Glomerular endothelial cell (primary cell): ENCODE measurements at places on chromosomes 7 and 10.

DNA sequence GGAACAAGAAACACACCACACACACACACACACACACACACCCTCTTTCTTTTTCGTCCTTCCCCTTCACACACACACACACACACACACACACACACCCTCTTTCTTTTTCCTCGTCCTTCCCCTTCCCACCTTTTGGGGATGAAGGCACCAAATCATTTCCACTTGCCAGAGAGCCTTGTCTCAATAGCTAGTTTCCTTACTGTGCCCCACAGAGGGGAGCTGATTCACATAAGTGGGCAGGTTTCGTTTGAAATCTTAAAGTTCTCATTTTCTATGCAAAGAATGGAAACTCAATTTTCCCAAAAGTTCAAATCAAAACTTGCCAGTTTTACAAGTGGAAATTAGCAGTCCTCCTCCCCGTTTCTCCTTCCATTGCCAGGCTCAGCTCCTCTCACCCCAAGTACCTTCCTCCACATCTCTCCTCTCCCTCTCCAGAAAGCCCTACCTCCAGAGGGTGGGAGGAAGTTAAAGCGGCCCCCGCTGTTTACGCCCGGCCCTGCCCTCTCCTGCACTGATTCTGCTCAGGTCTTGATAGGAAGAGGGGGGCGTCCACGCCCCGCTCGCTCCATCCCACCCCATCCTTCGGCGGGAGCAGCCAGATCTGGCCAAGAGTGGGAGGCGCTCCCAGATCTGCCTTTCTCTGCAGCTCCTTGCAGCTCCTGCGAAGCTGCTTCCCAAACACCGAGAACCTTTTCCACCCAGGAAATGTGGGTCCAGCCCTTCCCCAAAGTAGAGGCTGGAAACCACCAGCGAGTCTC is 1.3 kb downstream of the CTTNBP2 start:
- no peak for DNase-seq

DNA sequence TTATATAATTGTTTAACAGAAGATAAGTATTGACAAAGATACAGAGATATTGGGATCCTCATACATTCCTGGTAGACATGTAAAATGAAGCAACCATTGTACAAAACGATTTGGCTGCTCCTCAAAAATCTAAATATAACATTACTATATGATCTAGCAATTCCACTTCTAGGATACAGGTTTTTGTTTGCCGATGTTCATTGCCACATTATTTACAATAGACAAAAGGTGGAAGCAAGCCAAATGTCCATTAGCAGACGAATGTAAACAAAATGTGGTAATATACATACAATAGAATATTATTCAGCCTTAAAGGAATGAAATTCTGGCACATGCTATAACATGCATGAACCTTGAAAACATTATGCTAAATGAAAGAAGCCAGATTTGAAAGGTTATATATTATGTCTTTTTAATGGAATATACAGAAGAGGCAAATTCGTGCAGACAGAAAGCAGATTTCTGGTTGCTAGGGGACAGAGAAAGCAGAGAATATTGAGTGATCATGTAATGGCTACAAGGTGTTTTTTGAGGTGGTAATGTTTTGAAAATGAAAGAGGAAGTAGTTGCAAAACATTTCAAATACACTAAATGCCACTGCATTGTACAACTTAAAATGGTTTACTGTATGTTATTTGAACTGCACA is 44.9 kb downstream of the POLR1F start:
- DNase-seq = no peak

- DNase-seq = no peak
Observed at GRCh38 chr10:49131507-49132361, 2.1 kb downstream of the FAM170B start.

DNA sequence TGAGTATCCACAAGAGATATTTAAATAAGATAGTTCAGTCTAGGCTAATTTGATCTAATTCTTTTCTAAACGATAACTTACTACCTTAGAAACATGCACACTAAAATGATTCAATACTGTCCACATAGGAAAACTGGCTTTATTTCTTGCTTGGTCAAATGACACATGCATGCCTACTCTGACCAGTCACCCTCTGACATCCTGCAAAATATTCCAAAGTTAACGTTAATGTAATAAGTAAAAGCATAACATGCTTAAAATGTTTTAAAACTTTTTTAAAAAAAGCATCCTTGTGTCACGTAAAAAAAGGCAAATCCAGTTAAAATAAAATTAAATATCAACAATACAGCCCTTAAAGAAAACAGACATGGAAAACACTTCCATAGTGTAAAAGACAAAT is 70.2 kb downstream of the UBE2H start:
- no peak for DNase-seq

- DNase-seq = no peak
Observed at GRCh38 chr7:5612695-5613094, 168.8 kb downstream of the RNF216 start.

- DNase-seq = no peak
Observed at GRCh38 chr7:100475549-100475948, 3.5 kb downstream of the TSC22D4 start.

DNA sequence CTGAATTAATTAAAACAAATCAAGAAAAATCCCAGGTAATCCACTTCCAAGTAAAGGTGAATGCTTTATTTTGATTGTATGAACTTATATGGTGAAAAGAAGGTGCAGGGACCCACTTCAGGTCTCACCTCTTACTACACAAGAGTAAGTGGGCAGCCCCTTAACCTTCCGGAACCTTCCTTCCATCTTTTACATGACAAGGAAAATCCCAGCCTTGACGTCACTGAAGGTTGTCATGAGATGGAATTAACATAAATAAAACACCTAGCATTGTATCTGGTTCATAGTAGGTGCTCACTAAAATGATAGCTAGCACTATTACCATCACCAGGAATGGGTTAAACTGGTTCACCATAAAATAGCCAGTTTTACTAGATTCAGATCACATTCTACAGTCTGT is 119.5 kb downstream of the ICA1 start:
- no peak for DNase-seq

DNA sequence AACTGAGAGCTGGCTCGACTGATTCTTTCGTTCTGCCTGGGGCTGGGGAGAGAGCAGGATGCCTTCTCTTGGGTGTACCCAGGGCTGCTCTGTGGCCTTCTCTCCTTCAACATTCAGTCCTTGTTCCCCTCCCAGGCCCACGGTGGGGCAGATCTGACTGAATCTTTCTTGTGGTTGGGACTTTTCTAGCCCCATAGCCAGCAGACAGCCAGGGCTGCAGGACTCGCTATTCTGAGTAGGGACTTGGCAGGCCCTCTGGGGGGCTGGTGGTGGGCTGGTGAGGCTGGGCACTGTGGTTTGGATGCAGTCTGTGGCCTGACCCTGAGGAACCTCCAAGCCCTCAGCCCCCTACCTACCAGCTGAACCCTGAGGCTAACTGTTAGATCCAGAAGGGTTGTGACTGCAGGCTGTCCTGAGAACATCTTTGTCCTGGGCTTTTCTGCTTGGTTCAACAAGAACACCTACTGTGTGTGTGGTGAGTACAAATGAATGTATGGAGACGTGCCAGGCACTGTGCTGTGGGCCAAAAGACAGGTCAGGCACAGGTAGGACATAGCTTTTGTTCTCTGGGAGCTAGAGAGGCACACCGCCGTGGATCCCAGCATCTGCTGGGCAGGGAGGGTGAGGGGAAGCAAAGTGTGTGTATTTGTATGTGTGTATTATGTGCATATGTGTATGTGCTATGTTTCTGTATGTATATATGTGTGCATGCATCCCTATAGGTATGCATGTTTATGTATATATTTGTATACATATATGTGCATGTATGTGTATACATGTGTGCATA is 2.1 kb upstream of the PALD1 start:
- no peak for DNase-seq

DNA sequence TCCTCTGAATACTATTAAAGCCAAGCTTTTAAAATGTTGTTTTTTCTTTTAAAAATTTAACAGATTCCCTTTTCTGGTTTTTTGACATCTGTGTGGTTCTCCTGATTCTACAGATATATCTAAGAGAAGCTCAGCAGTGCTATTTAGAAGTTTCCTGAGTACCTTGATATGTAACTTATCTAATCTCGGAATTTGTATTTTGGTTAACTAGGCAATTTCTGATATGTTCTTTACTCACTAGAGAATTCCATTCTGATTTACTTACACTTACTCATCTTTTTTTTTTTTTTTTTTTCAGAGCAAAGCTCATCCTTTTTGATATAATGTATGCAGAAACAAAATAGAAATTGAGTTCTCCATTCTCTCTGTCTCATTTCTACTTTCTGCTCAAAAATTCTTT is 63.8 kb downstream of the PALS2 start:
- no peak for DNase-seq

GRCh38 chr7:28623863-28624262 is 211.5 kb downstream of the CREB5 start:
- no peak for DNase-seq

GRCh38 chr10:30557884-30558283 is 71.7 kb downstream of the LYZL2 start:
- no peak for DNase-seq

DNA sequence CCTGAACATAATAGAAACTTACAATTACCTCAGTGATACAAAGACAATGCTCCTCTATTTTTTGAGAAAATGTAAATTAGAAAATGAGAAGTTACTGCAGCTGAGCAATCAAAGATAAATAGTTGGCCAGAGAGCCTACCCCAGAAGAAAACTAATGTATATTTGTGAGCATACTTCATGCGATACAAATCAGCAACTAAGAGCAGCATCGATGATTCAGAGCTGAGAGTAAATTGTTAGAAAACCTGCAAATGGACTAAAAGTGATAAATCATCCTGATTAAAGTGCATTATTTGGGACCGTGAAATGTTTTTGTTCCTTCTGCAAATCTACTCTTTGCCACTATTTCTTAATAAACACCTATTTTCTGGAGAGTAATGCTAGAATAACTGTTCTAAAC is 285.7 kb downstream of the PPP1R3A start:
- DNase-seq = no peak

- no peak for DNase-seq
Observed at GRCh38 chr7:816300-816750, 16.0 kb upstream of the SUN1 start.

GRCh38 chr10:117610321-117610720 is 67.8 kb downstream of the EMX2 start:
- DNase-seq = no peak

DNA sequence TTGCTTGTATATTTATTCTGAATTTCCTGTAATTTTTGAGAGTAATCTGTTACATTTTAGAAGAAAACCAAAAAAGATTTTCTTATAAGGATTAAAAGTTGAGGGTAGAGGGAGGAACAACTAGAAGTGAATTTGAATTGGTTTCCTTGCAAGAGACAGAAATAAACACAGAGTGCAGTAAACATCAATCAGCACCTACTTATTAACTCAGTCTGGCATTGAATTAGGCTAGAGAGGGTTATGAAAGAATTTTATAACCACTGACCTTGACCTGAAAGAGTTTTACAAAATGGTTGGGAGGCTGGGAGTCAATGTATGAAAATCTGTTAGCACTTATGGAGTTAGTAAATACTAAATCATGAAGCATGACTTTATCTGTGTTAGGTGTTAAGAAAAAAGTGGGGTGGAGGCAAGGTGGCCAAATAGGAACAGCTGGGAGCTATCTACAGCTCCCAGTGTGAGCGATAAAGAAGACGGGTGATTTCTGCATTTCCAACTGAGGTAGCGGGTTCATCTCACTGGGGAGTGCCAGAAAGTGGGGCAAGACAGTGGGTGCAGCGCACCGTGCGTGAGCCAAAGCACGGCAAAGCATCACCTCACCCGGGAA is 106.5 kb downstream of the PDE1C start:
- no peak for DNase-seq

DNA sequence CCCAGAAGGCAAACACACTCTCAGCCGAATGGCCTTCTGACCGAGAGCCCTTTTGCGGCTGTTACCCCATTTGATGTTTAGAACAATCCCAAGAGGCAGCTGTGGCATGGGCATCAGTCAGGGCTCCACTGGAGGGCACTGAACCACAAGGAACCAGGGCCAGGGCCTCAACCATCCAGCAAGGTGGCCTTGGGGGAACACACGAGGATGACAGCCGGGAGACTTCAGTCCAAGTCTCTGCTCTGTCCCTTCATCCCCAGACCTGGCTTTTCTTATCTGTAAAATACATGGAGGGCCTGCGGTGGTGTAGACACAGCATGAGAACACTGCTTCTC is 63.6 kb upstream of the INSIG1 start:
- DNase-seq = no peak

DNA sequence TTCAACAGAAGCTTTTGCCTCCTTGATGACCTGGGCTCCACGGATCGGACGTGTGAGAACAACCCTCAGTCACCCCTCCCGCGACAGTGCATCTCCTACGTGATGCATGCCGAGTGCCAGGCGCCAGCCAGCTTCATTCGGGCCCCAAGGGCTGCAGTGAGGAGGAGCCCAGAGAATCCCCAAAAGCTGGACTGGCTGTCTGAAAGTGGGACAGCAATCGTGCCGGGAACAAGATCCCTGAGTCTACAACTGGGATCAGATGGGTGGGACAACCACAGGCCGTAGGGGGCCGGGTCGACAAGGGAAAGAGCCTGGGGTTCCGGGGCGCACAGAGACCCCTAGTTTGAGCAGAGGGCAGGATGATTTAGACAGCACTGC is 27.2 kb downstream of the EBF3 start:
- DNase-seq = no peak

DNA sequence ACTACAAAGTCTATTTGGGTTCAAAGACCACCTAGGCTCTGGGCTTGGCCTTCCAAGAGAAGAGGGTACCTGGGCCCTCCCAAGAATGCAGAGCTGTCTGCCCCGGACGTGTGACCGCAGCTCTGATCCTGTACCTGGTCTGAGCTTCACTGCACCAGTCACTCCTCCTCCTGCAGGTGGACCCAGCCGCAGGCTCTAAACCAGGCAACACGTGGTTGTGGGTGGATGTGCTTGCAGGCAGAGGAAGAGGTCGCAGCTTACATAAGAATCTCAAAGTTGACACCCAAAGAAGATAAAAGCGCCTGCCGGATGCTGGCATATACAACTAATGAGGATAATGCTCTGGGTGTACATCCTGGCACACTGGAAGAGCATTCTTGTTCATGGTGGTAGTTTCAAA is 9.4 kb upstream of the PFKP start:
- no peak for DNase-seq

GRCh38 chr7:129069021-129069420 is 14.1 kb upstream of the TNPO3 start:
- DNase-seq = no peak

- DNase-seq = peak; percentile 27
Observed at GRCh38 chr10:43292755-43293676, 26.2 kb upstream of the RASGEF1A start.

GRCh38 chr7:16187131-16187530 is 234.2 kb downstream of the CRPPA start:
- DNase-seq = no peak

GRCh38 chr7:133095119-133095671 is 13.3 kb upstream of the CHCHD3 start:
- no peak for DNase-seq

DNA sequence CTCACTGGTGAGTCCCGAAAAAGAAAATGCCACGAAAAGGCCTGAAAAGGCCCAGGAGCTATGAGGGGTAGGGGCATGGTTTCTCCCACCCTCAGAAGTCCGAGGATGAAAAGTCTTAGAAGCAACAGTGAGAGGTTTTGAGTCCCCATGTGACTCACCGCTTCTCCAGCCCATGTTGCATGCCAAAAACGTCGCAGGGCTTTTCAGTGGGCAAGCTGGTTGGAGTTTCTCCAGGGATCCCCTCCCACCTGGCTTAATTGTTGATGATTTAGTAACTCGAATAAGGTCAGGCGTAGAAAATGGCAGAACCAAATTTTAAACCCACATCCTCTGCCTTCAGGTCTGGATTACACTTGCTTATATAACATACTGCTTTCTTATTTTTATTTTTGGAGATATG is 96.3 kb upstream of the ARMC3 start:
- DNase-seq = no peak
